ENCODE measurements at places on chromosomes 12 and 14.

DNA sequence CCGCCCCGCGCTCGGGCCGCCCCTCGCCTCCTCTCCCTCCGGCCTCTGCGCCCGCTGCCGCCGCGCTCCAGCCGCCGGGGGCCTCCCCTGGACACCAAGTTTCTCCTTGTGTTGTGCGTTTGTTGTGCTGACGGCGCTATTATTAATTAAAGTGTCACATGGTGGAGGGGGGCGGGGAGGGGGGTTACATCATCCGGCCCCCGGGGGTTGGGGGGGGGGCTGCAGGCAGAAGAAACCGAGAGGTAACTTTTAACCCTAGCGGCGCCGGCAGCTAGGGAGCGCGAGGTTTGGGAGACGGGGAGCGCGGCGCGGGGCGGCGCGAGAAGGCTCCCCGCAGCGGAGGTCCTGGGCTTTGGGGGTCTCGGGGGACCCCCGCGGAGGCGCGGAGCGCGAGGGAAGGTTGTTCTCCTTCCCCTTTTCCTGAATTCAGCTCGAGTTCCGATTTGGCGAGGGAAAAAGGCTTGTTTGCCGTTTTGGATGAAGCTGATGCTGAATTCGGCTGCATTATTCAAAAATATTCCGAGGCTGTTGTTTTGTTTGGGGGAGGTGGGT is at the start of gene HRK:
Gene HRK, minus strand, starts transcription at position 117 of the 552 bp plus-strand sequence. CDS start 134 bp downstream, outside the sequence.
- no peak for DNase-seq

DNA sequence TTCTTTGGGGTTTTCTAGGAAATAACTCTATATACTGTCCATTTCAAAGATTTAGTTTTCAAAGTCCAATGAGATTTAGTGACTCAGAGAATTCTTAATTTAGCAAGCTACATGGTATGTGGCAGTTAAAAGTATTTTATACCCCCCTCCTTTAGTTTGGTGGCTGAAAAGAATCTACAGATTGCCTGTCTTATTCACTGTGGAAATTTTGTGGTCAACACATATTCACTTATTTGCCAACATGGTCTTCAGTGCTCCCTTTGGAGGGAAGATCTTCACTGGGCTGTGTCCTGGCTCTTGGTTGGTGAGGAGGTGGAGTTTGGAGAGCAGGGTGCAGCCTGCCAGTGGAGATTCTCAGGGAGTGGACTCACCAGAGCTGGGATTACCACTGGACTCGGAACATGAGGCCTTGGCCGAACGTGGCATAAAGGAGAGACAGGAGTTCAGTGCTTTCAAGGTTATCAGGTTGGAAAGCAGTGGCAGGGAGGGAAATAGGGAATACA is 39.8 kb downstream of the SAMD4A start:
- peak; percentile 75 for DNase-seq

DNA sequence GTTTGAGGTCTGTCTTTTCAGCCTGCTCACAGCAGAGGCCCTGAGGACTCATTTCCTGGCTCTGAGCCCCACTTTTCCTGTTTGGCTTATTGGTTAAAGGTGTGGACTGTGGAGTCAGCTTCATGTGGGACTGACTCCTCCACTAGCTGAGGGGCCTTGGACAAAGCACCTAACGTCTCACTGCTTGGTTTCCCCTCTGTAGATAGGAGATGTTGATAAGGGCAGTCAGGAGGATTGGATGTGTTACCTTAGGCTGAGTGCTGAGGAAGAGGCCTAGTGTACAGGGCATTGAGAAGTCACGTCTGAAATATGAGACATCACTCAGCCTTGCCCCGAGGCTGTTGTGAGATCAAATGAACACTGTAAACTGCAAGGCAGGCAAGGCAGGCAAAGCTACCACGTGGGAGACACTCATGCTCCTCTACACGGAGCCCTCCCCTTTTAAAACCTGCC is 27.1 kb upstream of the TCL1A start:
- no peak for DNase-seq

GRCh38 chr12:103580026-103580425 is 7.0 kb upstream of the STAB2 start:
- no peak for DNase-seq

- DNase-seq = no peak
Measured at GRCh38 chr12:63876980-63877379, 32.5 kb downstream of the SRGAP1 start.

DNA sequence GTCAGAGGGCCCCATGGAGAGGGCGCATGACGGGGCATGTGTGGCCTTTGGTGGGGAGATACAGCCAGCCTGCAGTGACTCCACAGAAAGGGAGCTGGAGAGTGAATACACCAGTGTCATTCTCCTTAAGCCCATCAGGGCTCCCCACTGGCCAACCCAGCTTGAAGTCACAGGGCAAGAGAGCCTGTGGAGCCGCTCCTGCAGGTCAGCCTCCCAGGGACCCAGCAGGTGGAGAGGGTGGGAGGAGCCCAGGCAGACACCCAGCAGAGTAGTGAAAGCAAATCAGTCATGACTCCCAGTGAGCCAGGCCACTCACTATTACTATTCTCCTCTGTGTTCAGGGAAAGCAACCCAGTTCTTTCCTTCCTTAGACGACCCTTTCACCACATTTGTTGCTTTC is 110.0 kb upstream of the CPM start:
- DNase-seq = no peak

DNA sequence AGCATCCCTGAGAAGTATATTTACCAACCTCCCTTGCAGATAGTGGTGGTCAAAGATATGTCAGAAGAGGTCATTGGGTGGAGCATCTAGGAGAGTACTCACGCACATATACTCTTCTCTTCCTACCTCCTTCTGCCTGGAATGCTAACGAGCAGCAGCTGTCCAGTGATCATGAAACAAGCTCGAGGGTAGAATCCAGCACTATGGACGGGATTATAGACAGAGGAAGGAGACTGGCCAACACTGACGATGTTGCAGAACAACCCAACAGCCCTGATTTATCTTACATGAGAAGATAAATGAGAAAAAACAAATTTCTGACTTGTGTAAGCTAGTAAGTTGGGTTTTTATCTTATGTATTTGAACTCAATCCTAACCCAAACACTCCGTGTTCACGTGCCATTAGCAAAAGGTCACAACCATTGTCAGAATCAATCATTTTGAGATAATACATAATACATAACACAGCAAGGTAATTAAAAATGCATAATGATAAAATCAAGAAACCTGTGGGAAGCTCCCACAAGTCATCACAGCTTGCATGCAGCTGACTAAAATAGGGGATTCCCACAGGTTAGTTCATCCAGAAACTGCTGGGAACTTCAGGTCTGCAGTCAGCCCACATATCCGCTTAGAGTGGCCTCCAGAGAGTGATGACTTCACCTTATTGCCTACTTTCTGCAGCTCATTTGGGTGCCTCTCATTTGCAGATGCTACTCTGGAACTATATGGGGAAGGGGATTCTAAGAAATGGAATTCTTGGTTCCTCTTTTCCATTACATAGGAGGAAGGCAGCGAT is 36.3 kb upstream of the STK38L start:
- no peak for DNase-seq

DNA sequence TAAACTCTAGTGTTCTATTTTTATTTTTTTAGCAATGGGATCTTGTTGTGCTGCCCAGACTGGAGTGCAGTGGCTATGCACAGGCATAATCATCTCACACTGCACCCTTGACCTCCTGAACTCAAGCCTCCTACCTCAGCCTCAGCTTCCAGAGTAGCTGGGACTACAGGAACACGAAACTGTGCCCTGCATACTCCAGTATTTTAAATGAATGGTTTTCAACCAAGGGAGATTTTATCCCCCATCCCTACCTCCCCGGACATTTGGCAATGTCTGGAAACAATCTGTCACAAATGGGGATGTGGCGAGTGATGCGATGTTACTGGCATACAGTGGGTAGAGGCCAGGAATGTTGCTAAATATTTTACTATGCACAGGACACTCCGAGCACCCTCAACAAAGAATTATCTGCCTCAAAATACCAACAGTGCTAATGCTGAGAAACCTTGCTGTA is 2.1 kb downstream of the CBX5 start:
- DNase-seq = peak; percentile 65

DNA sequence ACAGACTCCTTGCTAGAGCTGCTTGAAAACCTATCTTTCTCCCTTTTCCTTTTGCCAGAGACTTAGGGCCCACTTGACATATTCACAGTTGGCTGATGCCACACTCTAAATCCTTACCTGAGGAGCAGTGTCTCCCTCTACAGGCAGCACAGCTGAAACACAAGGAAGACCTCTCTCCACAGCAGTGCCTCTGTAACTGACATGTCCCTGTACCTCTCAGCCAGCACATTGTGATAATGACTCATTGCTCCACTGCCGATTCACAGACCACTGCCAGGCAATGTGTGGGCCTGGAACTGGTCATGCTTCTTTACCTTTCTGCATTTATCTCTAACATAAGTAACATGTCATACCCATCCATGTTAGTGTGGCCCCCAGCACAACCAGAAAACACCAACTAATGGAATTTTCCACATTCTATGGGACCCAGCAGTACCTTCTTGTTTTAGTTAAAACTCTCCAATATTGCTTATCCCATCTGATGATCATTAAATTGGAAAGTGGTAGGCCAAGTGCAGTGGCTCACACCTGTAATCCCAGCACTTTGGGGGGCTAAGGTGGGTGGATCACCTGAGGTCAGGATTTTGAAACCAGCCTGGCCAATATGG is 56.5 kb downstream of the GTF2A1 start:
- DNase-seq = peak; percentile 82

DNA sequence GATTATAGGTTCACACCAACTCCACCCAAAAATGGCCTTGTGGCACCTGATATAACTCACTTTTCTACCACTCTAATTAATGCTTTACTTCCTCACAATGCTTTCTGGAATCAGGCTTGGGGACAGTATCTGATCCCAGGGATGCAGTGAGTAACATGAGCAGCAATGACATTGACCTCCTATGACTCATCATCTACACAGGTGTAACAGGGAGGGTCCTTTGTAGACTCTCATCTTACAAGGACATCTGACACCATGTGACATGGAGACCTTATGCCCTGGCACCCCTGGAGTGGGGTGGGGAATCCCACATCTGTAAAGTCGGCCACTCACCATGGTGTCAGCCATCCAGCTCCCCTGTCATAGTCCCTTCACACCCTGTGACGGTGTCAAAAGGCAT is 586.4 kb downstream of the MED13L start:
- DNase-seq = no peak

- no peak for DNase-seq
Measured at GRCh38 chr12:57521525-57522010, 1.1 kb upstream of the MBD6 start.

- peak; percentile 61 for DNase-seq
Measured at GRCh38 chr12:46886541-46887041, 60.8 kb upstream of the SLC38A4 start.

DNA sequence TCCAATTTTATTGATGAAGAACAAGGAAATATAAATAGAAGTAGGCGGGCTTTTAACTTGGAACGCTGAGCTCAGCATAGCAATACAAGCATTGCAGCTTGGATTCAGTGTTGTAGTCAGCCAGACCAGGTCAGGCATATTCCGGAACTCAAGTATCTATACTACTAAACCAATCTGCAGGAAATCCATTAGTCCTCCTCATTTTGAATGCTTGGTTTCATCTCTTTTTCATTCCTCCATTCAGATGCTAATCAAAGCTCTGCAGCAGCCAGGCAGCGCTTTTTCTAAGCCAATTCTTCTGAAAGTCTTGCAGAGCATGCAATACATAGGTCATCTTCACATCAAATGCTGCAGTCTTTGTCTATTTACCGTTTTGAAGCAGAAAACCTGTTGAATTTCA is 49.0 kb downstream of the KIF21A start:
- DNase-seq = no peak

- DNase-seq = peak; percentile 35
Measured at GRCh38 chr12:62860501-62861411, 74.2 kb downstream of the PPM1H start.

DNA sequence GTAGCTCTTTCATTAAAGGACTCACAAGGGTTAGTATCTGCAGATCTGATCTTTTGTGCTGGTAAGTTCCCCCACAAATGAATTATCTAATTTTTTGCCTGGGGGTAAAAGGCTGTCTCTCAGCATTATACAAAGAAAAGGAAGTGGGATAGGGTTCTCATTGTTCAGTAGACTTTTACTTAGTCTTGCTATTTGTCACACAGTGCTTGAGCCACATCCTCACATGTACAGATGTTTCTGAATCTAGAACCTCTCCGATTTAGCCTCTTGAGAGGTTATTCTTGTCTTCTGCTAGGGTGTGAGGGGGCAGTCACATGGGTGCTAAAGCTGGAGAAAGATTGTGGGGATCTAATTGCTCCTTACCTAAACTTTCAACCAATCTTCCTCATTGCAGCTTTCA is 93.0 kb downstream of the SLC41A2 start:
- DNase-seq = no peak

GRCh38 chr14:69048456-69048855 is 69.4 kb upstream of the ACTN1 start:
- peak; percentile 37 for DNase-seq

DNA sequence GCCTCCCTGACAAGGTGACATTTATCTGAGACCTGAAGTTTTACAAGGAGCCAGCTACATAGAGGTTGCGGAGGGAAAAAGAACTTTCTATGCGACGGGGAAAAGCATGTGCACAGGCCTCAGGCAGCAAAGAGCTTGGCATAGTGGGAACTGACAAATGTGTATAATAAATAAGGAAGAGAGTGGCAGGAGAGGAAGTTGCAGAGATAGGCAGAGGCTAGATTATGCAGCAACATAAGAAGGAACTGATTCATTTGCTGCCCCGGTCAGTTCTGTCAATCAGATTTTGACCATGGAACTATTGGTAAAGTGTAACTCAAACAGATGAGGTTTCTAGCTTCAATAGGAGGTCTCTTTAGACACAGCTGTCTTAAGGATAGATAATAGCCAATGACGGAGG is 33.7 kb upstream of the RIC8B start:
- no peak for DNase-seq

- DNase-seq = no peak
Measured at GRCh38 chr14:78851189-78851588, 681.0 kb downstream of the NRXN3 start.

GRCh38 chr12:50276912-50277671 is 6.2 kb downstream of the LIMA1 start:
- DNase-seq = no peak

- DNase-seq = peak; percentile 3
Measured at GRCh38 chr12:25347716-25348592, 97.2 kb upstream of the KRAS start.

DNA sequence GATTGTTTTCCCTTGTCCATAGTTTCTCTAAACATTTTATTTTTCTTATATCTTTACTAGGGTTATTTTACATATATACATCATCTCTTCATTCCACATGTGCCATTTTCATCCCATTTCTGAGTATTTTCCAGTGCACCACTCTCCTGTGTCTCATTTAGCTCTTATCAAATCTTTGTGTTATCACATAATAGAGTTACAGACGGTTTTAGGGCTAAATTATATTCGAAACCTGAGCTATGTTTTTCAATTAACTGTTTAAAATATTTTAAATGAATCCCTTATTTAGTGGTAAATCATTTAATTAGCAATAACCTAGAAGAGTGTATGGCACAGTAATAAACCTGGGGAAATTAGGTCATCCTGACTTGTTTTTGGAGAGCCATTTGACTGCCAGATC is 160.4 kb upstream of the DCN start:
- no peak for DNase-seq

Data from cardiac fibroblast (primary cell).